ENCODE measurements at places on chromosomes 3 and 15.
A peak's percentile ranks its signal among the peaks of the same experiment; 100 is the strongest.

GRCh38 chr3:110027446-110028080 is 690.2 kb upstream of the DPPA4 start:
- DNase-seq, result peak; percentile 74

DNA sequence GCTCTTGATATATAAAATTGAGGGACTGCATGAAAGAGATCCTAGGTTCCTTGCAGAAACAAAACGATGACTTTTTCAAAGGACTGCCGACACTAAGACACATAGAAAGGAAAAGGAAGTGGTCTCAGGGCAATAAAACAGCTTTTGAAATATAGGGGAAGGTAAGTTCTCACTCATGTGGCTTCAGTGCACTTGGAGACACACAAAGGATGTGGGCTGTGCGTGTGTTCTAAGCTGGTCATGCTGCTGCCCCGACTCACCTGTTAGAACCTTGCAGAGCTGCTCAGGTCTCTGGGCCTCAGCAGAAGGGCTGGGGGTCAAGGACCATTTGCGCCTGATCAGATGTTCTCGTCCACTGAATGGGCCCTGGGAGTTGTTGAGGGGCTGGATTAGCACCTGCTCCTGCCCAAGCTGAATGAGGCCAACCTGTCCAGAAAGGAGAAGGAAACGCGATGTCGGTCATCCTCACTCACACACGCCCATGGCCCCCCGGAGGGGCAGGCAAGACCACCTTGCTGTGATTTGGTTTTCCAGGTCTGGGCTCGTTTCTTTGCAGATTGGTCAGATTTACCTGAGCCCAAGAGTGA is 11.1 kb downstream of the ADAMTS17 start:
- DNase-seq, result no peak

- DNase-seq, result no peak
These were observed 18.9 kb downstream of the MAP2K1 start for GRCh38 chr15:66405615-66406014.

- DNase-seq, result no peak
These were observed 17.5 kb upstream of the ALDH1A3 start for GRCh38 chr15:100862162-100862561.
